ENCODE measurements at places on chromosomes 11 and 22.

DNA sequence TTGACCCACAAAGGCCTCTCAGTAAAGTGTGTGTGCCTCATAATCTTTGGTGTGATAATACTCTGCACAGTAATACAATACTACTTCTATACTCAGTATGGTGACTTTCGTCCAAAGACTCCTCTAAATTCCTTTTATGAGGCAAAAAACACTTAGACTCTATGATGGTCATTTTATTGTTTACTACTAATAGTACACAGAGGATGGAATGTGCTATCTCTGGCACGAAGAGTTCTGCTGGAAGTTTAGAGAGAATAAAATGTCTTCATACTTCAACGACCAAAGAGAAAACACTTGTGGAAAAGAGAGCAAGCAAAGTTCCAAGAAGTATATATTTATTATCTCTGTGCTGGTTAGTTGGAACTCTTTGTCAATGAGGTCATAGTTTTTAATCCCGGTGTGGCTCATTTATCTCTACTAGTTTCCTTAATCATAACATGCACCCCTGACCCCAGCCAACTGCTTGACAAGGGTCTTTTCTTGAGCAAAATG is 7.5 kb upstream of the CSTF3 start:
- no peak for DNase-seq

DNA sequence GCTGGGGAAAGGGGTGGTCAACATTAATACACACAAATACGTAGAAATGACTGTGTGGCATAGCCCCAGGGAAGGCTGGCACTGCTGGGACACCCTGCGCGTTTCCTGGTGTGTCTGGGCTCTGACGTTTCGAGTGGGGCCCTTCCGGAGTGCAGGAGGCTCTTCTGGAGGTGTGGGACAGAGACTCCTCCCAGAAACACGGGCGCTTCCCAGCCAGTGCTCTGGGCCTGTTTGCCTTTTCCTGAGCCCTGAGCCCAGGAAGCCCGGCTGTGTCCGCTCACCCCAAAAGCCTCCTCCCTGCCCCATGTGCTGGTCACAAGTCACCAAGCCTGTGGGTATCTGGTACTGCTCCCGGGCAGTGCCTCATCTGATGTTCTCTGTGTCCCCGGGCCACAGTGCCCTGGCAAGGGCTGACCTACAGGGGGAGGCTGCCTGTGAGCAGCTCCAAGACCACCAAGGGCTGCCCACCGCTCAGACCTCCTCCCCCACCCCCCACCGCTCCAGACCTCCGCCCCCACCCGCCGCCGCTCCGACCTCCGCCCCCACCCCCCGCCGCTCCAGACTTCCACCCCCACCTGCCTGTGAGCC is 1133.3 kb downstream of the BRD1 start:
- DNase-seq: no peak

- DNase-seq: no peak
These were observed 46.1 kb upstream of the RFPL3 start for GRCh38 chr22:32311551-32312071.

DNA sequence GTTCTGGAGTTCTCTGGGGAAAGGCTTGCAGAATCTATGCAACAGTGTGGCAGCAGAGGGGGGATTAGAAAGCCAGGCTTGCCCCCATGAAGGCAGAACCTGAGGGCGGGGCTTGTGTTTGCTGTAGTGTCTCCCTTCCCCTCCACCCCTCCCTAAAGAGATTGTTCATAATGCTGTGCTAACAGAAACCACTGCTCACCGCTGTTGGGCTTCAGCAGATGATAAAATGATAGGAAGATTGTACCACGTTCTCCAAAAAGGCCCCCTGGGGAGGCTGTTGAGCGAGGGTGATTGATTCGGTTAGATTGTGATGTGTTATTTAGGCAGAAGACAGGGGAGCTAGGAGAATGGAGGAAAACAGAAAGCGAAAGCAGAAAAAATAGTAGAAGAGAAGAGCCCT is 215.2 kb upstream of the NCAM1 start:
- DNase-seq: no peak

GRCh38 chr22:24763872-24764485 is 10.5 kb downstream of the PIWIL3 start:
- no peak for DNase-seq

DNA sequence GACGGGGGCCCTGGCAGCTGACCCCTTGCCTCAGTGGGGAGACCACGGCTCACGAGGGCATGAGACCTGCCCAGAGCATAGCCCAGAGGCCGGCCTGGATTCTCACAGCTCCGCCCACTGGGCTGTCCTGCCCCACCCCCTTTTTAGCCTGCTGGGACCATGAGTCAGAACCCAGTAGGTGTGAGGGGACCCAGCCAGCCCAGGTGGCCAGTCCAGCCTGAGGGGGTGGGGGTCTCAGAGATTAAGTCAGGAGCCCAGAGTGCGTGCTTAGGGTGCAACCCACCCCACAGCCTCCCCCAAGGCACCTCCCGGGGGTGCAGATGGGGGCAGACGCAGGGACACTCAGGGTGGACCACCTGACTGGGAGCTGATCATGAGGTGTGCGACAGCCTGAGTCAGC is 40.1 kb upstream of the PPARA start:
- no peak for DNase-seq

DNA sequence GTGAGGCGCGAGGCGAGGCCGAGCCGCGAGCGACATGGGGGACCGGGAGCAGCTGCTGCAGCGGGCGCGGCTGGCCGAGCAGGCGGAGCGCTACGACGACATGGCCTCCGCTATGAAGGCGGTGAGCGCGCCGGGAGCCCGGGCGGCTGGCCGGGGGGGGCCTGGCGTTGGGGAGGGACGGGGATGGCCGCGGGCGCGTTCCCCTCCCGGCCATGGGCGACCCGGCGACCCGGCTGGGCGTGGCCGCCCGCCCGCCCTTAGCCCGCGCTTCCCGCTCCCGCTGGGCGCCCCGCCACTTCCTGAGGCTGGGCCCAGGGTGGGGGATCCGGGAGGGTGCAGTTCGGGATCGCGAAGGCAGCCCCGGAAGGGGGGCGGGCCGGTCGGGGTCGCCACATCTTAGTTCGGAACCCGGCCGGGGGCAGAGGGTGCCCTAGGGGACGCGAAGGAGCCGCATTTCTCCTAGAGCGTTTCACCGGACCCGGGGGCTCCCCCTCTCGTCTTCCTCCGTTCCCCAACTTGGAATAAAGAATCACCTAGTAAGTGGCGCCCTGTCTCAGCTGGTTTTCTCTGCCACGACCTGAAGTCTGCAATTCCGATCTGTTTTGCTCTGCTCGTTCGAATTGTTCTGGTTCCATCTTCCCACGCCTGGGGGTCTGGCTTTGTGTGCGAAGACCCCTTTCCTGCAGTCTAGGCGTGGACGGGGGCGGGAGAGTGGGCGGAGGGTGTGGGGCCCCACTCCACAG is 536 bp downstream of the YWHAH start:
- peak; percentile 79 for DNase-seq

- no peak for DNase-seq
These were observed at the start of gene OR5AN1 for GRCh38 chr11:59358595-59358994. OR5AN1 (plus strand) TSS chr11:59358895; CDS start chr11:59364459, 5,564 bp downstream.

DNA sequence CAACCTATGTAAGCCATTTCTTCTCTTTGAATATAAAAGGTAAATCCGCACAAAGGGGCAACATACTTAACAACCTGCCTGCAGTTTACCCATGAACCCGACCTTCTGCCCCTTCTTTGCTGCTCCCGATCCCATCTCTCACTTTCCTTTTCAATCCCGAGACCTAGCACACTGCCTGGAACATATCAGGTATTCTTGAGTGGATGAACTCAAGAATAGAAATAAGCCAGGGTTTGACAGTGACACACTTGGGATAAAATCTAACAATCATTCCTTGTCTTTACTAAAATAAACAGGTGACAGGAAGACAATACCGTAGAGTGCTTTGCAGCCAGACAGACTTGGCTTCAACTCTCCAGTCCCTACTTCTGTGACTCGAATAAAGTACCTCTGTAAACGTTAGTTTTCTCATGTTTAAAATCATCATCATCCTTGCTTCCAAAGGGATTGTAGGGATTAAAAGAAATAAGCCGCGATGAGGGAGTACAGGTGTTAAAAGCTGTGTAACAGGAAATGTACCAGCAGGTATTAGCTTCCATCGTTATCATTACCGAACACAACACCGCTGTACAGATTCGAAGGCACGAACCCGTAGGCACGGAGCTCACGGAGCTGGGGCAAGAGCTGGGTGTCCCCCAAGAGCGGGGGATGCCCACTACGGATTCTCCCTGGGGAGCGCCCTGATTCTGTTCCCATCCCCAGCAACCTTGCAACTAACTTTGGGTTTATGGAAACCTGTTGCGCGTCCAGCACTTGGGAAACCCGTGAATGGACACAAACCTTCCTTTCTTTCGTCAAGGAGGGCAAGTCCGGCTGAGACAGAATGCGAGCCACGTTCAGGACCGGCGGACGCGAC is 720 bp downstream of the UFD1 start:
- no peak for DNase-seq

Data from right hindlimb (tissue), 1 donor.